Type B pancreatic cell (in vitro differentiated cells): ENCODE measurements at places on chromosomes 16 and 17. TPM values are rescaled to one million over a fixed set of nuclear protein-coding genes. Genes with fewer than 3 reads are reported as not detected.

TEX19 gene
- 0.14 TPM in 1 of 2 replicates, not detected in the other for total RNA-seq

DNASE1L2 gene
- total RNA-seq, result 0.57 and 2.6 TPM in 2 replicates

KRTAP9-8 gene
- not detected in 2 replicates for total RNA-seq

GRCh38 chr16:89409161-89409711, 81.1 kb downstream of the ANKRD11 start:
- H3K27me3 ChIP-seq, result no peaks in the 10 kb centered on the region
- peak overlapping the region; percentile 95 for H3K27ac ChIP-seq
- no peaks in the 10 kb centered on the region for H3K36me3 ChIP-seq
- H3K4me1 ChIP-seq, result peaks cover 78% of the 10 kb centered on the region
- peak overlapping the region; percentile 60 for H3K4me3 ChIP-seq
